Lung microvascular endothelial cell (primary cell): ENCODE measurements at places on chromosomes 2 and 18. TPM values are rescaled to one million over a fixed set of nuclear protein-coding genes. Genes with fewer than 3 reads are reported as not detected.

- DNase-seq: no peak
Measured at GRCh38 chr2:212076456-212076855, 462.1 kb downstream of the ERBB4 start.

DNA sequence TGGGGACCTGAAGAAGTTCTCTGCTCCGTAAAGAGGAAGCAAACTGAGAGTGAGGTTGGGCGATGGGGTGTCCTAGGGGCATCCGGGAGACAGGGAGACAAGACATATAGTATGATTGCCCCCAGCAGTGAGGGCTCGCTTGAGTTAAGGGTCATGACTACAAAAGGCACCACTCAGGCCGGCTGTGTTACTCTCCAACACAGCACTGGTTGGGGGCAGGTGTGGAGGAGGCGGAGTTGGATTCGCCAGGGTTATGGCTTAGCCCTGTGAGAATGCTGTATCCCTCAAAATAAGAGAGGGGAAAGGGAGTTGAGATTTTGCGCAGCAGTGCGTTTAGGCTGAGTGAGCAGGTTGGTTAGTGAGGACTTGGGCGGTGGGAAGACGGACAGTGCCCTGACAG lies 12.0 kb downstream of the DYSF start:
- no peak for DNase-seq

DNA sequence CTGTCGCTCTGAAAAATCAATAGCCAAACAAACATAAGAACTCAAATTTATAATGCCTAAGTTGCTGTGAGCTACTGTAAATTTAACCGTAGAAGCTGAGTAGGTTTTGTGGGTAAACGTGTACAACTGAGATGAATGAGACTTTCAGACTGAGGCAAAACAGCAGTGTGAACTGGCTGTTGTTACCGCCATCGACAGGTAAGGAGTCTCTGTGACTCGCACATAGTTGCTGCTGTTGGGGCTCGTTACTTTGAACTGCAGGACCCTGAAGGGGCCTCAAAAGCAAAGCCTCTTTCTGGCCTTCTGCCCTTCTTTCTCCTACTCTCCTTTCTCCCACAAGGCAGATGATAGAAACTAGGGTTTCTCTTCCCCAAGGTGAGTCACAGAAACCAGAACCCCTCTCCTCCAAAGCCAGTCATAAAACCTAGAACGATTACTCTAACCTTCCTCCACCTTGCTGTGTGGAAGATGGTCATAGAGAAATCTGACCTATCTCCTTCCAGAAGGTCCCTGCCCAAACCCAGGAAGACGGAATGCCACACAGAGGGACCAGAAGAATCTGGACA lies 101.2 kb downstream of the DLGAP1 start:
- DNase-seq: no peak

GRCh38 chr2:75053484-75054112 lies 95.2 kb downstream of the POLE4 start:
- DNase-seq: peak; percentile 60

- DNase-seq: peak; percentile 97
Measured at GRCh38 chr2:98909317-98910211, 26.5 kb downstream of the CRACDL start.

DNA sequence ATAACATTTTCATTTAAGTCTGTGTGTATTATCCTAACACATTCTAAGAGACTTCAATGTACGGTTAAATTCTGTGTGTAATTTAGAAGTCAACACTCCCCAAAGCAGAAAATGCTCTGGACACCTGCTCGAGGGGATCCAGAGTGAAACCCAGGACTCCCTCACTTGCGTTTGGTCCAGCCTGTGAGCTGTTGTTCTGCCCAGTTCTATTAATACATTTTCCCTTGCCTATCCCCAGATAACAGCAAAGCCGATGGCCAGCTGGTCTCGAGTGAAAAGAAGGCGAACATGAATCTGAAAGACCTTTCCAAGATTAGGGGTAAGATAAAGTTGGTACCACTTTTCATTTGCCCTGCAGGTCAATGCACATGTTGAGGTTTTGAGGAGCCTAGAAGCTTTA lies 31.0 kb upstream of the SP100 start:
- no peak for DNase-seq

- no peak for DNase-seq
Measured at GRCh38 chr2:160270571-160271113, 70.6 kb upstream of the ITGB6 start.

DNA sequence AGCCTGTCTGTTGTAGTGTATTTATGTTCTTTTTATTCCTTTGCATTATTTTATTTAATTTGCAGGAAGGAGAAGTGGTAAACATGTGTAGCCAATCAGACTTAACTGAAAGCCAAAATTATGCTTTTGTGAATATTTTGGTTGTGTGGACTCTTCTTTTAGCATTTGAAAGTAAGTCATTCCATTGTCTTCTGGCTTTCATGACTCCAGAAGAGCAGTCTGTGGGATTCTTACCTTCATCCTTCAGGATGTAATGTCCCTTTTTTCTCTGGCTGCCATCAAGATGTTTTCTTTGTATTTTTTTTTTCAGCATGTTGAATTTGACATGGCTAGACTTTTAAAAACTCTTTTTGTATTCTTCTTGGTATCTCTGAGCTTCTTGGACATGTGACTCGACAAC lies 895.2 kb upstream of the ZEB2 start:
- DNase-seq: no peak

DNA sequence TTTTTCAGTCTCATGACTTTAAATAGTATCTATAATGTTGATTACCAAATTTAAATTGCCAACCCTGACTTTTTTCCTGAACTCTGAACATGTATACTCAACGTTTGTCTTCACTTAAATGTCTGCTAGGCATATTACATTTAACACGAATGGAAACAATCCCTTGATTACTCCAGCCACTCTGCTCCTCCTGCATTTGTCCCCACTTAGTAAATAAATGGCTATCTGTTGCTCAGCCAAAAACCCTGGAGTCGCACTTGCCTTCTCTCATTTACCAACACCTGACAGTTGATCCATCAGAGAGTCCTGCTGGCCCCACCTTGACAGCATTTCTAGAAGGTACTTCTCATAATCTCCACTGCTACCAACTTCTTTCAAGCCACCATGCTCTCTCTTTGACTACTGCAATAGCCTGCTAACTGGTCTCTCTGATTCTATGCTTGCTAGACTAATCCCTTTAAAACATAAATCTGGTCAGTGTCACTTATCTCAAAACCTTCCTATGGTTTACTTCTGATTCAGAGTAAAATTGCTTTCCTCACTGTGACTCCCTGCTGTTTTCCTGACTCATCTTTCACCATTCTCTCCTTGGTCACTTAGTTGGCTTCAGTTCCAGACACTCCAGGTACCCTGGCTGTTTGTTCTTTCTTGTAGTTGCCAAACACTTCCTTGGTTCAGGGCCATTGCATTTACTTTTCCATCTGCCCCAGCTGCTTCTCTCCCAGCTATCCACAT lies 31.9 kb downstream of the SPAG16 start:
- no peak for DNase-seq

GRCh38 chr2:233519787-233520611 lies 46.6 kb downstream of the USP40 start:
- no peak for DNase-seq

GRCh38 chr2:169047256-169048250 lies 16.4 kb upstream of the ABCB11 start:
- DNase-seq: no peak

- no peak for DNase-seq
Measured at GRCh38 chr18:48638896-48639771, 100.3 kb downstream of the CTIF start.

GRCh38 chr2:77087987-77088414 lies 434.2 kb downstream of the LRRTM4 start:
- no peak for DNase-seq

- peak; percentile 42 for DNase-seq
Measured at GRCh38 chr2:16031848-16032159, 91.5 kb downstream of the MYCN start.

DNA sequence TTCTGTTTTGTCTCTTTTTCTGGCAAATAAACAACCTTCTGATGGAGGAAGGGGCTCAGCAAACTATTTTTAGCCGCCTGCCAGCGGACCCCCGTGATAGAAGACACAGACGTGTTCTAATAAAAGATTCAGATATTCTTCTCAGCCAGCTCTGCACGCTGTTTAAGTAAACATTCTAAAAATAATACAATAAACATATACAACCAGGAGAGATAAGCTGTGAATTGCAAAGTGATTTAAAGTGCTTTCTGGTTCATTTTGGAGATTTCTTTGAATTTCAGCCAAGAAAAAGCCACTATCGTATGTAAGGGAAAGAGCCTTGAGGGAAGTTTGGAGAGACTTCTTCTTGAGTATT lies 201.3 kb downstream of the EPHA4 start:
- DNase-seq: no peak

GRCh38 chr2:8573234-8573941 lies 108.5 kb upstream of the ID2 start:
- no peak for DNase-seq

- DNase-seq: peak; percentile 86
Measured at GRCh38 chr18:74498712-74499627, 2.8 kb downstream of the CNDP2 start.

DNA sequence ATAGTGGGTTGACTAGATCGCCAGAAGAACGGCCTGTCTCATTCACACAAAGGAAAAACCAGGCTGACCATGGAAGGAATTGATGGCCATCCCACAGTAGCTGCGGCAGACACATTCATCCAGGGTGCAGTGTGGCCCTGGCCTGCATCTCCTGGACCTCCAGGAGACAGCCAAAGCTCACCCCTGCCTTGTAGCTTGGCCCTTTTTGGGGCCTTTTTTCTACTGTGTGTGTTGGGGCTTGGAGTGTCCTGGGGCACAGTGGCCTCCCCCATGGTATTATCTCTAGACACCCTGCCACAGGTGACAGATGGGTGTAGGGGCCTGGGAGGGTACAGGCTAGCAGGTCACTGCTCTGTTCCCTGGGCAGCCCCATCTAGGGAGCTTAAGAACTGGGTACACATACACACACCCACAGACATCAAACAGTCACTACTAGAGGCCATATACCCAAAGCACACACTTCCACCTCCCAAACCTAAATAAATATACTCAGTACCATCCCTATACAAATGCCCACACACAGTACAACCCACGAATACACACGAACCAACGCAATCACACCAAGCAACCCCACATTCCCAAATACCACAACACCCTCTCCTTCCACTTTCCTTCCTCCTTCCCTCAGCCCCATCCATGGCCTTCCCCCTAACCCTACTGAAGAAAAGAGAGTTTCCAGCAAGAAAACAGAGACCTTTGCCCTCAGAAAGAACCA lies 8.6 kb downstream of the EN1 start:
- DNase-seq: no peak

DNA sequence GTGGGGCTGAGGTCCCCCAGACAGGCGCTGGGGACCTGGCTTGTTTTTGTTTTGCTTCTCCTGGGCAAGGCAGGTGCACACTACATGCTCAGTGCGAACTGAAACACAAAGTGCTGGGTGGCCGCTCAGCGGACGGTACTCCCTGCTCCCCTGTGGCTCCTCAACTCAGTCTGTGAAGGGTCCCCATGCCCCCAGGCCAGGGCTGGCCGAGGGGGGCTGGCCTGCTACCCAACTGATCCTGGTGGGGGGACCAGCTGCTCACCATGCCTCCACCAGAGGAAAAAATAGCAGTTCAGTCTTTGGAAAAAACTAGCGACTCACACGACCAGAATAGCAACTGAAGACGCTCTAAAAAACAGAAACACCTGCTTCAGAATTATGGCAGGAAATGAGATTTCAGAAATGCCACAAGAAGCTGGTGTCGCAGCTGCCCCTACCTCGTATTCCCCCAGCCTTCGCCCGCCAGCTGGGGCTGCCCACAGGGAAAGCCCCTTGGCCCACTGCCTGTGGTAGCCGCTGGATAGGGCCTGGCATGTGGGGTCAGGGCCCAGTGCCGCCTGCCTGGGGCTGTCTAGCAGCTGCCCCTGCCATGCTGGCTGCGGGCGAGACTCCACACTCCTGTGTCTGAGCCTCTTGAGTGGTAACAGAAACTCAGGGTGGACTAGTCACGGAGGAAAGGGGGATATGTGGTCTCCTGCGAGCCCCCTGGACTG lies 43.7 kb downstream of the MEX3C start:
- no peak for DNase-seq

GRCh38 chr18:21451851-21452250 lies 148.7 kb downstream of the ESCO1 start:
- DNase-seq: no peak

DNA sequence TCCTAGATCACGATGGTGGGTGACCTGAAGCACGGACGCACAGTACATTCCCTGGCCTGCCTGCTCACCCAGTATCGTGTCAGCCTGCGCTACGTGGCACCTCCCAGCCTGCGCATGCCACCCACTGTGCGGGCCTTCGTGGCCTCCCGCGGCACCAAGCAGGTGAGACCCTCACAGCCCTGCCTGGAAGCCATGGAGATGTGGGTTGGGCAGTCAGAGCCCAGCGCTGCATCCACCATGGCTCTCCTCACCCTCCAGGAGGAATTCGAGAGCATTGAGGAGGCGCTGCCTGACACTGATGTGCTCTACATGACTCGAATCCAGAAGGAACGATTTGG lies 20.3 kb downstream of the SLC30A3 start:
- no peak for DNase-seq

GRCh38 chr2:122635686-122636085 lies 880.2 kb downstream of the TSN start:
- DNase-seq: no peak

- no peak for DNase-seq
Measured at GRCh38 chr2:29080886-29081743, 6.8 kb upstream of the PCARE start.

GRCh38 chr2:43524177-43524965 lies 71.5 kb downstream of the THADA start:
- DNase-seq: peak; percentile 29

DNA sequence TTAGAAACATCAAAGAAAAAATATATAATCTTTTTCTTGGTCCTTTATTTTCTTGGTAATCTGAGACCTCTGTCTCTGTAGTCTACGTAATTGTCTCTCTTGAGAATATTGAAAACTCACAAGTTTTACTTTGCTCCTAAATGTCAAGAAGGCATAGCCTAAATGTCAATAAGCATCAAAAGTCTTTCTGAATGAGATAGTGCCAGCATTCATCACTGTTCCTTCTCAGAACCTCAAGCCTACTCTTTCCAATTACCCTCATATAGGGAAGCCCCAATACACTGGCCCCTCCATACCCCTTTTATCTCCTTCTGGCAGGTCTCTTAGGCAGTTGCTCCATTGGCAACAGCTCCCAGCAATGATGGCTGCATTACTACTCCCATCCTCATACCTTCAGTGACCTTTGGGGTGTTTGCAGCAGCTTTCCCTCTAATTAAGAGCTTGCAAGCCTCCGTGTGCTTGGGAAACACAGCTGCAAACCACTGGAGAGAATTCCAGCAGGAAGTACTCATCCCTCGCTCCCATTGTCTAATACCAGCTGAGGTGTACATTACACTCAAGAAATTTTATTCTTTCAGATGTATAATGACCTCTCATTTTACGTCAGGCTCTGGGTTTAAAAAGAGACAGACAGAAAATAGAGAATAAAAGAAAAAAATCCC lies 95.8 kb downstream of the KYNU start:
- no peak for DNase-seq

Gene PSMA8
- not detected in 2 replicates for total RNA-seq

Gene ANXA4
- 41.8 and 52.2 TPM in 2 replicates for total RNA-seq

Gene KLHL29
- total RNA-seq: 1.5 and 3.4 TPM in 2 replicates

Gene AMER3
- not detected in 2 replicates for total RNA-seq

Gene SLC4A3
- total RNA-seq: under 0.01 and 0.22 TPM in 2 replicates

Gene AQP12B
- not detected in 2 replicates for total RNA-seq

Gene ABHD3
- 3.3 and 6.9 TPM in 2 replicates for total RNA-seq

Gene RBMS1
- 41.8 and 74.2 TPM in 2 replicates for total RNA-seq

Gene EHD3
- total RNA-seq: 2.4 and 6.7 TPM in 2 replicates

Gene AOX1
- 0.20 and 6.1 TPM in 2 replicates for total RNA-seq

Gene ASXL3
- 0.20 and 0.22 TPM in 2 replicates for total RNA-seq

Gene MOCOS
- total RNA-seq: under 0.01 and 0.22 TPM in 2 replicates

Gene CYRIA
- total RNA-seq: 23.8 and 26.4 TPM in 2 replicates

Gene IL1RL1
- 0.40 and 1.3 TPM in 2 replicates for total RNA-seq
